ENCODE measurements at places on chromosomes 1 and 21. TPM values are rescaled to one million over a fixed set of nuclear protein-coding genes. Genes with fewer than 3 reads are reported as not detected.

Gene DESI2
- total RNA-seq = 26.8 TPM

GRCh38 chr1:224377676-224378006, 21.0 kb downstream of the CNIH4 start:
- peaks cover 43% of the 10 kb centered on the region for H3K36me3 ChIP-seq
- H3K4me1 ChIP-seq = no peaks in the 10 kb centered on the region
- no peaks in the 10 kb centered on the region for H3K27me3 ChIP-seq
- H3K27ac ChIP-seq = no peak overlapping the region
- DNase-seq = no peak
- no peak overlapping the region for H3K4me3 ChIP-seq

DNA sequence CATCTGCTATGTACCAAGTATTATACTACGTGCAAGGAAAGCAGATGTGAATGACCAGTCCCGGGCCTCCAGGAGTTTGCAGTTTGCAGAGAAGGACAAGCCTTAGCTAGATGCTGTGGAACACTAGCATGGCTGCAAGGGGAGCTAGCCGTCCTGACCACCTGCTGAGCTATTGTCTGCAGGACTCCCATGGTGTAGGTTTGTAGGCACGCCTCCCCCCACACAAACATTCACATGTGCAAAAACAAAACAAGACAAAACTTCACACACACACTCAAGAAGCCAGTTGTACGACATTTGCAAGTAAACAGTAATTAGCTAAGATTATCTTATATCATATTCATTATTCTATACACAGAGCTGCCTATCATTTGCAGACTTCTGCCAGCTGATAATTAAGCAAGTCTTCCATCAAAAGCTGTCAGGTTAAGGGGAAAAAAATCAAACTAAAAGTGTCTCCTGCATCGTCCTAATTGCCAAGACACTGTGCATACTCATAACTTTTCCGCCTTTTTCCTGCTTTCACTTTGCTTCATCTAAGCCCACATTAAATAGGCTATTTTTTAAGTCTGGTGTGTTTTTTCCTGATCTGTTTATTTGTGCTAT, 10.7 kb upstream of the HNRNPU start:
- H3K4me3 ChIP-seq = no peak overlapping the region
- H3K27me3 ChIP-seq = no peaks in the 10 kb centered on the region
- no peak for DNase-seq
- no peaks in the 10 kb centered on the region for H3K4me1 ChIP-seq

- no peak overlapping the region for H3K4me3 ChIP-seq
- DNase-seq = no peak
- no peaks in the 10 kb centered on the region for H3K27me3 ChIP-seq
- H3K4me1 ChIP-seq = no peaks in the 10 kb centered on the region
These were observed 5.3 kb downstream of the E2F2 start for GRCh38 chr1:23525558-23526250.

- H3K27ac ChIP-seq = peak overlapping the region; percentile 1
- H3K4me3 ChIP-seq = no peak overlapping the region
- no peak for DNase-seq
- H3K36me3 ChIP-seq = no peaks in the 10 kb centered on the region
- no peaks in the 10 kb centered on the region for H3K27me3 ChIP-seq
These were observed 33.0 kb downstream of the CDK18 start for GRCh38 chr1:205537386-205538018.

GRCh38 chr1:185819798-185820197, 85.6 kb downstream of the HMCN1 start:
- H3K4me3 ChIP-seq = no peak overlapping the region
- H3K27me3 ChIP-seq = no peaks in the 10 kb centered on the region
- H3K4me1 ChIP-seq = no peaks in the 10 kb centered on the region
- no peaks in the 10 kb centered on the region for H3K36me3 ChIP-seq

GRCh38 chr1:203039609-203040512, 13.6 kb downstream of the PPFIA4 start:
- no peak overlapping the region for H3K4me3 ChIP-seq
- H3K4me1 ChIP-seq = no peaks in the 10 kb centered on the region
- H3K27me3 ChIP-seq = no peaks in the 10 kb centered on the region
- peak overlapping the region; percentile 26 for H3K27ac ChIP-seq

- H3K4me1 ChIP-seq = no peaks in the 10 kb centered on the region
- no peaks in the 10 kb centered on the region for H3K27me3 ChIP-seq
- H3K36me3 ChIP-seq = no peaks in the 10 kb centered on the region
- no peak overlapping the region for H3K4me3 ChIP-seq
- DNase-seq = no peak
These were observed 13.2 kb downstream of the CNTN2 start for GRCh38 chr1:205056188-205056611.

DNA sequence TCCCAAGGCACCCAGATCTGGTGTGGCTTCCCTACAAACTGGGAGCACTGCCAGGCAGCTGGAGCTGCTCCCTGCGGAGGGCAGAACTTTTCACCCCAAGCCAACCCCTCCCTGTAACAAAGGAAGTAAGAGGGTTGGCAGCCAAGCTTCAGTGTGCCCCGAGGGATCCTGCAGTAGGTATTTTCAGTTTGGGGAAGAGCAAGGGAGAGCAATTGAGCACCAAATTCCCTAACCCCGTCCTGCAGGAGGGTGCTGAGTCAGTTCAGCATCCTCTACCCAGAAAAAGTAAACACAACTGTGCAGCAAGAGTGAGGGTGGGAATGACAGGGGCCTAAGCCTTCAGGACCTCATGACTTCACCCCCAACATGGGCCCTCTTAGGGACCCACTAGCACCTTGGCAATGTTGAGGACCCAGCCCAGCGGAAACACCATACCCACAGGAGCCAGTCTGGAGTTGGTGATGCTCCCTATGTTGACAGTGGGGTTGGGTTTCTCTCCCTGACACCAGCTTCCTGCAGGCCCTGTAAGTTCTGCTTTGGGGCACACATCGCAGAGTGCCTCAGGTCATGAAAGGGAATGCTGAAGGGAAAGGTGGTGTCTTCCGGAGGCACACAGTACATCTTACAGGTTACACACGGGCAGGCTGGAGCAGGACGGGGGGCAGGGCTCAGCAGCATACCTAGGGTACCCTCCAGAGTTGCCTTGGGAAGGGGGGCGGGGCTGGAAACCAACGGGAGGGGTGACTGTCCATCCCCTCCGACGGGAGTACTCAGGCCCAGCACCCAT, 14.8 kb downstream of the SH3BP5L start:
- no peak overlapping the region for H3K4me3 ChIP-seq
- peak; percentile 57 for DNase-seq
- no peak overlapping the region for H3K27ac ChIP-seq

Gene PRKAA2
- 98.7 TPM for total RNA-seq

DNA sequence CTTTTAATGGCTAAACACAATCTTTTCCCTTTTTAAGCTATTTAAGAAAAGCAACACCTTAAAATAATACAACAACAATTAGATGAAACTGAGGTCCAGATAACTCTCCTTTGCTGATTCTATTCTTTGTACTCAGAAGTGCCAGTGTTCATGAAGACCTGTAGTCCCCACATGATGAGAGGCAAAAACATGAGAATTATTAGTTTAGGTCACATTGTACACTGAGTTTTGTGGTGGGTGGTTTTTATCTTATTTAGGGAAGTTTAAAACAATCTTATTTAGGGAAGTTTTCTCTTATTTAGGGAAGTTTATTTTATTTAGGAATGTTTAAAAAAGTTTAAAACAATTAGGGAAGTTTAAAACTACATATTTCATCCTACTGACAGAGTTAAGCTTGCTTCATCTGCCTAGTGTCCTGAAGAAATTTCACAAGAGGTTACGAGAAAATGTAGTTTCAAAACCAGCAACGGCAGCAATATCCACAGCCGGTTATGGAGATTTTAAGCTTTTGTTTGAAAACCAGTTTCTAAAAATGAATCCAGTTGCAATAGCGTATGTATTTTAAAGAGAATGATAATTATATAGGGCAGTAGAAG, 7.8 kb upstream of the OR14I1 start:
- H3K27ac ChIP-seq = no peak overlapping the region
- no peak for DNase-seq
- H3K27me3 ChIP-seq = no peaks in the 10 kb centered on the region
- no peak overlapping the region for H3K4me3 ChIP-seq
- H3K36me3 ChIP-seq = no peaks in the 10 kb centered on the region

Gene TEDDM1
- not detected for total RNA-seq

Gene PRDM16
- 0.22 TPM for total RNA-seq

GRCh38 chr1:97721221-97721620, 199.6 kb downstream of the DPYD start:
- H3K36me3 ChIP-seq = no peaks in the 10 kb centered on the region
- no peaks in the 10 kb centered on the region for H3K4me1 ChIP-seq
- no peak overlapping the region for H3K4me3 ChIP-seq
- H3K27me3 ChIP-seq = no peaks in the 10 kb centered on the region
- H3K27ac ChIP-seq = no peak overlapping the region

Gene KRTAP7-1
- total RNA-seq = not detected

GRCh38 chr1:213376862-213377372, 325.9 kb downstream of the RPS6KC1 start:
- no peak for DNase-seq
- H3K36me3 ChIP-seq = no peaks in the 10 kb centered on the region
- H3K27ac ChIP-seq = no peak overlapping the region
- no peaks in the 10 kb centered on the region for H3K27me3 ChIP-seq
- no peak overlapping the region for H3K4me3 ChIP-seq

GRCh38 chr1:163668472-163668871, 346.7 kb downstream of the NUF2 start:
- H3K27ac ChIP-seq = no peak overlapping the region
- H3K27me3 ChIP-seq = no peaks in the 10 kb centered on the region
- DNase-seq = no peak
- no peak overlapping the region for H3K4me3 ChIP-seq
- no peaks in the 10 kb centered on the region for H3K36me3 ChIP-seq

DNA sequence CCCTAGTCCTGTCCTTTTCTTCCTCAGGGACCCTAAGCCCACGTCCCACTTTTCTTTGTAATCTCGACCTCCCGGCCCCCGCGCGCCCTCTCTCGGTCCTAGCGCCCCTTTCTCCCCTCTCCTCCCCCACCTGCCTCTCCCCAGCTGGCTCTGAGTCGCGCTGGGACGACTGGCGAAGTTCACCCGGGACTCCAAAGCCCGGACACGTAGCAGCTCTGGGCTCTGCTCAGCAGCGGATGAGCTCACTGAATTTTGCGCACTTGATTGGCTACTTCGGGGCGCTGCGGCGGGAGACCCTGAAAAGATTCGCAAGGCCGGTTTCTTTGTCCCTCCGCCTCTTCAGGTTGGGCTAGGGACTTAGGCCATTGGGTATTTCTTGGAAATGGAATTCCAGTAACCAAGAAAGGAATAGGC, 16.3 kb upstream of the ACKR1 start:
- H3K27ac ChIP-seq = no peak overlapping the region
- peak overlapping the region; percentile 17 for H3K4me3 ChIP-seq
- H3K27me3 ChIP-seq = no peaks in the 10 kb centered on the region
- peak; percentile 77 for DNase-seq
- no peaks in the 10 kb centered on the region for H3K36me3 ChIP-seq
- peaks cover 5% of the 10 kb centered on the region for H3K4me1 ChIP-seq

- H3K36me3 ChIP-seq = no peaks in the 10 kb centered on the region
- H3K4me1 ChIP-seq = no peaks in the 10 kb centered on the region
- DNase-seq = no peak
- no peaks in the 10 kb centered on the region for H3K27me3 ChIP-seq
- no peak overlapping the region for H3K4me3 ChIP-seq
- no peak overlapping the region for H3K27ac ChIP-seq
These were observed 13.1 kb downstream of the RNF187 start for GRCh38 chr1:228500143-228500734.

DNA sequence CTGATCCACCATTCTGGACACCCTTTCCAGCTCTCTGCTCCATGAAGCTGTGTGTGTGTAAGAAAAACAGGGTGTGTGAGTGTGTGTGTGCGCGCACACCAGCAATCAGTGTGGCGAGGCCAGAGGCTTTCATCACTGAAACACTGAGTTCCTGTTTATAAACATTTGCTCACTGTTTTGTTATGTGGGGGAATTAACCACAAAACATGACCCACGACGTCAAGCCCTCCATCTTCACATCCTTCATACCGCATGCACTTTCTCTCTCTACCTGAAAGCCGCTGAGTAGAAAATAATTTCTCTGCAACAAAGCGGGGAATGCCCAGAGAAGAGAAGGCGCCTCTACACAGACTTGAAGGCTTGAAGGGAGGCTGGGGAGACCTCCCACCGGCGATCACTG, 148.9 kb upstream of the IRF2BP2 start:
- no peaks in the 10 kb centered on the region for H3K27me3 ChIP-seq
- H3K4me3 ChIP-seq = no peak overlapping the region
- DNase-seq = no peak
- H3K36me3 ChIP-seq = no peaks in the 10 kb centered on the region
- H3K27ac ChIP-seq = no peak overlapping the region

GRCh38 chr1:179010671-179011070, 15.0 kb upstream of the FAM20B start:
- no peak for DNase-seq
- H3K27me3 ChIP-seq = no peaks in the 10 kb centered on the region
- H3K4me1 ChIP-seq = no peaks in the 10 kb centered on the region

- no peaks in the 10 kb centered on the region for H3K36me3 ChIP-seq
- no peak overlapping the region for H3K4me3 ChIP-seq
- DNase-seq = peak; percentile 28
- no peak overlapping the region for H3K27ac ChIP-seq
- H3K27me3 ChIP-seq = no peaks in the 10 kb centered on the region
These were observed 387.2 kb downstream of the PTPRU start for GRCh38 chr1:29623501-29623900.

DNA sequence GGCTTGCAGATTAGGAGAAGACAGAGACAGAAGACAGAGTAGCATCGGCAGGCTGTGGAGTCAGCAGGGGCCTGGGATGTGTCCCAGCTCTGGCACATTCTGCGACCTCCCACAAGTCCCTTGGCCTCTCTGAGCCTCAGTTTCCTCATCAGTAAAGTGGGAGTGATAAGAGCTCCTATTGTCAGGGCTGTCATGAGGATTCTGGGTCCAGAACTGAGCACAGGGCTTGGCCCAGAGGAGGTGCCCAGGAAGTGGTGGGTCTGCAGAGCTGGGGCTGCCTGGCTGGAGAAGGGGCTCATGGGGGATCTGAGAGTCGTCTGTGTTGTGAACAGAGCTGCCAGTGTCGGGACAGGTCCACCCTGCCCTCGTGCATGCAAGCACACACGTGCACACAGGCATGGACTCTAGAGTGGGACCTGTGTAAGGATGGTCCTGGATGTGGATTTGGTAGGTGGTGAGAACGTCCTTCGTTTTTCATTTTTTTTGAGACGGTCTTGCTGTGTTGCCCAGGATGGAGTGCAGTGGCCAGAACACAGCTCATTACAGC, 262.9 kb downstream of the PTPRU start:
- H3K4me1 ChIP-seq = no peaks in the 10 kb centered on the region
- H3K27ac ChIP-seq = no peak overlapping the region
- no peak overlapping the region for H3K4me3 ChIP-seq
- no peaks in the 10 kb centered on the region for H3K36me3 ChIP-seq

DNA sequence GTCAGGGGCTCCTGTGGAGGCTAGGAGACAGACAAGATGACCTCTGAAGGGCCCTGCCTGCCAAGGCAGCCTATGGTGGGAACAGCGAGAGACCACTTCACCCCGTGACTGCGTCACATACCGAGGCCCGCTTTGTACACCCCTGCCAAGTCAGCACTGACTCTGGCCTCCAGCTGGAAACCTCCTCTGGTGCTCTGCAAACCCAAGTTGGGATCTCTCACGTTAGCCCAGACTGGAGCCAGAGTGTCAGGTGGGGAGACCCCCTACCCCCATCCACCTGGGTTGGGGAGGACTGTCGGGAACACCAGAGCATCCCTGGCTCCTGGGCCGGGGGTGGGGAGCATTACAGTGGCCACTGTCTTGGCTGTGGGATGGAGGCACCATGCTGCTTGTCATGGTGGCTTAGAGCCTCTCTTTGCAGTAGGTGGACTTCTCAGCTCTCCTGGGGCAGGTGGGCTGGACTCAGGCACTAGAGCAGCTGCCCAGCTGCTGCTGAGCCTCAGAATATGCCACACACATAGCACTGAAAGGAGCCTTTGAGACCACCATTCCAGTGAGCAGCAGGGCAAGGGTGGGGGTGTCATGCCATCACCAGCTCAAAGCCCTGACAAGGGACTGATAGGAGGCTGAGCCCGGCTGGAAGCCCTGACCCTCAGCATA, 50.4 kb downstream of the ELK4 start:
- no peak for DNase-seq
- peaks cover 8% of the 10 kb centered on the region for H3K4me1 ChIP-seq
- H3K27me3 ChIP-seq = no peaks in the 10 kb centered on the region
- no peaks in the 10 kb centered on the region for H3K36me3 ChIP-seq

All from right atrium auricular region (tissue), 2 donors.